Stimulated activated CD8-positive, alpha-beta memory T cell treated with anti-CD3 and anti-CD28 coated beads, Interleukin-15, amount 100 ng/mL, for 48 hours (primary cell): ENCODE measurements at places on chromosomes 13 and 19.

- DNase-seq: no peak
Observed at GRCh38 chr19:35715981-35716800, 1.6 kb upstream of the KMT2B start.

DNA sequence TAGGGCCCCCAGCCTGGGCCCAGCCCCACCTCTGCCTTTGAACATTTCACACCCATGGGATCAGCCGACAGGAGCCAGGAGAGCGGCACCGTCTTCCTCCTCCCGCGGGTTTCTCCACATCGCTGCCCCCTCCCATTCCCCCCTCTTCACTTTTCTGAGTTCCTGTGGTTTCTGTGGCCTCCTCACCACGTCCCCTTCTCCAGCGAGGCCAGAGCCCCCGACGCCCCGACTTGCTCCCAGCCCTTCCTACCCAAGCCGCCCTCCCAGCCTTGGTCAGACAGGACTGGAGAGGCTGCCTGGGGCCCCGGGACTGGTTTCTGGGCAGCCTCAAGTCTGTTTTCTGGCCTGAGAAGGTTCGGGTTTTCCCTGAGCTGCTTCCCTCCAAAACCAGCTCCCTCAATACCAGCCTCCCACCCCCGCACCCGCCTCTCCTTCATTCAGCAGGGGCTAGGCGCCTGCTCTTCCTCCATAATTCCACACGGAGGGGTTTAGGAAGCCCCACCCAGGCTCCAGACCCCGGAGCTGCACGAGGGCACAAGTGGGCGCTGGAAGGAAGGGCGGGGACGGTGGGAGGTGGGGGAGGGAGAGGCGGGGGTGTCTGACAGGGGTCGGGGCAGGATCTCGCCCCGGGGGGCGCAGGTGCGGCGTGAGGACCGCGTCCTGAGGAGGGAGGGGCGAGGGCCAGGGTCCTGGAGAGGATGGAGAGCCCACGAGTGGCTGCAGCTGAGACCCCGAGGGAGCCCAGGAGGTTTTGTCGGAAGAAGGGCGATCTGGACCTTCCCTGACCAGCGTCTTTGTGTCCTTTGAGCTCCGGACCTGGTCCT is 4.0 kb upstream of the SIGLEC10 start:
- DNase-seq: no peak

DNA sequence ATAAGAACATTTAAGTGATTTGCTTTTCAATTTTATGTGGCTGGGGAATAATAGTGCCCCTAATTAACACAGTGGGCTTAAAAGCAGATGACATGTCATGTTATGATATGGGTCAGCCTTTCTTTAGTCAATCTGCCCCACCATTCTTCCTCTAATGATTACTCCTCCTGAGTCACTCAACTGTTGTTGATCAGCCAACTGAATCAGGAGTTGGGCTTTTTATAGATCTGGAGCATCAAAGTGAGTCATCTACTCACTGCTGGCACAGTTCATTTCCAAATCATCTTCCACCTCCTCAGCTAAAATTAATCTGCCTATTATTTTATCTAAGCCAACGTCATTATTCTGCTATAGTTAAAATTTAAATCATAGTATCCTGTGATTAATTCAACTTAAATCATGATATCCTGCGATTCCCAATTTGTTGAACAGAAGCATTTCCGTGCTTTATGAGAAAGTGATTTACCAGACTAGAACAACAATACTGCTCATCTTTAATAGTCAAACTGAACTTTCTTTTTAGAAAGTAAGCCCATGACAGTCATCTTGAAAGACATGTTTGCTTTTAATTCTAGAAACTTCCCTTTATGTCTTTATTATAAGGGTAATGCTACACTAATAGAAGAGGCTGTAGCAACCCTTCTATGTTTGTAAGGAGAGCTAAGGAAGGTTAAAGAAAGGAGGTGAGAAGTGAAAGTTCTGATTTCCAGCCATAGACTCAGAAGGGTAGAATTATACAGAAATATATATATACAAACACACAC is 551.4 kb downstream of the TBC1D4 start:
- DNase-seq: no peak

DNA sequence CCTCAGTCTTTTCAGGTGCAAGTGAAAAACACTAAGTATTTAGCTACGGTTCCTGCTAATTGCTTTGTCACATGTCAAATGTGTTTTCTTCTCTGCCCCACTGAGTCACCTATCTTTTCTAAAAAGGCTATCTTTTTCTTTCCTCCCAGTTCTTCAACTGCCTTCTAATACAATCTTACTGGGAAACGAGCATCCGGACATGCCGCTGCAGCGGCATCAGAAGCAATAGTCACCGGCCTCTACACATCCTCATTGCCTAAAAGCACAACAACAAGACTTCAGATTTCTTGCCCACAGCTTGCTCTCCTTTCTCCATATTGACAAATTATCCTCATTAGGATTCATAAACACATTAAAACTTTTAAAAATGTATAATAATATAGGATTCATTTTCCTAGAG is 1.2 kb downstream of the PCDH9 start:
- DNase-seq: no peak

GRCh38 chr13:59690857-59691500 is 472.7 kb downstream of the DIAPH3 start:
- no peak for DNase-seq

DNA sequence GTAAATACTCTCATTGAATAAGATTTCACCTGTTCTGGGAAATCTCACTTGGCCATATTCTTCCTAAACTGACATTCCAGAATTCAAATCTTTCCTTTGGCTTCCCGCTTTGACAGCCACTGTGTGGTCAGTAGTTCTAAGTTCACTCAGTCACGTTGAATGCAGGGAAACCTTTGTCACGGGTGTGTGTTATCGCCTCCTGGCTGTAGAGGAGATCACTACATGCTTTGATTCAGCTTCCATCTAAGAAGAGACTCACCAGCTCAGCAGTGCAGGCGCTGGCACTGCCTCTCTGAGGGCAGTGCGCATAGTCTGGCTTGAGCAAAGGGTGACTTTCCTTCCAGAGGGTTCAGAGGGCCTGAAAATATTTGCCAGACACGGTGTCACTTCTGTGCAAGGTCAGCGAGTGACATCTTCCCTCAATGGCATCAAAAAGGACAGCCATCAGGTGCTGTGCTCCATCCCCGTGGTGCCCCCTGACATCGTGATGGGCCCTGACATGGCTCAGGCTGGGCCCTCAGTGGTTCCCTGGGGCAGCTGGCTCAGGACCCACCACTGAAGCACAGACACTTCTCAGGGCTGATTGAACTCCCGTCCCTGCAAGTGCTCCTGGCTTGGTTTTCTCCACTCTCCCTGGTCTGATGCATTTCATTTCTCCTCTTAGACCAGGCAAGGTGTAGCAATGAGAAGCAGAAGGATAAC is 635.4 kb upstream of the ARGLU1 start:
- DNase-seq: no peak

GRCh38 chr19:54271106-54271505 is 9.8 kb downstream of the LILRB2 start:
- DNase-seq: no peak
